ENCODE measurements at places on chromosomes 13 and 19.

- no peak for DNase-seq
Observed at GRCh38 chr19:50932018-50932689, 20.7 kb downstream of the KLK5 start.

DNA sequence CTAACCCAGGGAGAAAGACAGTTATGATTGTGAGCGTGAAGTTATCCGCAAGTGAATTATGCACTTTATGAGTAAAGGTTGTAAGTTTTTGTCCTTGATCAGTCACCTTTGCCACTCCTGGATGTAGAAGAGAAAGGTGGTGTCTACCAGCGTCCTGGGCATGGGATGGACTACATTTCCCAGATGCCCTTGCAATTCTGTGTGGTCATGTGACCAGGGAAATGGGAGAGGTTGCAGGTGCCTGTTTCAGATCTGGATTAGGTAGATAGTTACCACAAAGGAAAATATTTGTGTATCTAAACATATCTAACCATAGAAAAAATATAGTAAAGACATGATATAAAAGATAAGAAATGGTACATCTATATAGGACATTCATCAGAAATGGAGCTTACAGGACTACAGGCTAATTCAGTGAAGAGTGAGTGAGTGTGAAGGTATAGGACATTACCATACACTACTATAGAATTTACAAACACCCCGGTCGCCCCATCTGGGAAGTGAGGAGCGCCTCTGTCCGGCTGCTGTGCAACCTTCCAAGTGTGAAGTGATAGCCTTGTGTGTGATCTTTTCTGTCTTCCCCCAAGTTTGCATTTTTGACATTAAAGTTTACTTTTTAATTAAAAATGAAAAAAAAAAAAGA is 51.6 kb upstream of the CACNA1A start:
- no peak for DNase-seq

- peak; percentile 71 for DNase-seq
Observed at GRCh38 chr13:52345048-52345447, 60.9 kb downstream of the THSD1 start.

- peak; percentile 25 for DNase-seq
Observed at GRCh38 chr13:62113179-62113578, 697.5 kb upstream of the PCDH20 start.

DNA sequence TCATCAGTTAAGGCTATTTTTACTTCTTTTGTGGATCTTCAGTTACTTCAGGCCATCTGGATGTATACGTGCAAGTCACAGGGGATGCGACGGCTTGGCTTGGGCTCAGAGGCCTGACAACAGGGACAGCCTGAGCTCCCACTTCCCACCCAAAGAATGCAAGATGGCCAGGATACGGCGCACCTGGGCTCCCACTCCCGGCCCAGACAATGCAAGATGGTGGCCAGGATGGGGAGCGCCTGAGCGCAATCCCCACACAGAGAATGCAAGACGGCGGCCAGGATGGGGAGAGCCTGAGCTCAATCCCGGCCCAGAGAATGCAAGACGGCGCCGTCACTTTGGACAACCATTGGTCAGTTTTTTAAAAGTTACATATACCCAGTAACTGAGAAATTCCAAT is 25.3 kb upstream of the MIER2 start:
- no peak for DNase-seq

Data from fibroblast of lung (primary cell).